ENCODE measurements at places on chromosomes 2 and 18.

- DNase-seq = no peak
Measured at GRCh38 chr2:70002241-70002899, 40.9 kb upstream of the ASPRV1 start.

- no peak for DNase-seq
Measured at GRCh38 chr2:163558251-163559021, 177.4 kb downstream of the FIGN start.

DNA sequence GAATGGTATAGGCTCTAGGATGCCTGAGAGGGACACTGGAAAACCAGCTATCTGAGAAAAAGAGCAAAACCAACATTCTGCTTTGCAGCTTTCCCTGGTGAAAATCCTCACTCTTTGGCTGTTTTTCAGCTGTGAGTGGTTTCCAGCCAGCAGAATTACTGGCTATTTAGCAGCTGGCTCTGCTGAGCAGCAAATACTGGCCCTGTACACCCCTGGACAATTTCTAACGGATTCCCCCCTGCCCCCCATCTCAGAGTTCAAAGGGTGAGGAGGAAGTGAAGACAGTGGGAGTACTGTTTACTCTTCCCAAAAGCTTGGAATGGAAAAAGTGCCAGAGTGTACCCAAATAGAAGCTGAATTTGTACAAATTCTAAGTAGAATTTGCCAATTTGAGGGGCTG, 26.1 kb upstream of the IMP4 start:
- no peak for DNase-seq

GRCh38 chr2:48849770-48850169, 94.2 kb upstream of the LHCGR start:
- no peak for DNase-seq

- DNase-seq = no peak
Measured at GRCh38 chr2:218271865-218272530, 1.7 kb downstream of the PNKD start.

DNA sequence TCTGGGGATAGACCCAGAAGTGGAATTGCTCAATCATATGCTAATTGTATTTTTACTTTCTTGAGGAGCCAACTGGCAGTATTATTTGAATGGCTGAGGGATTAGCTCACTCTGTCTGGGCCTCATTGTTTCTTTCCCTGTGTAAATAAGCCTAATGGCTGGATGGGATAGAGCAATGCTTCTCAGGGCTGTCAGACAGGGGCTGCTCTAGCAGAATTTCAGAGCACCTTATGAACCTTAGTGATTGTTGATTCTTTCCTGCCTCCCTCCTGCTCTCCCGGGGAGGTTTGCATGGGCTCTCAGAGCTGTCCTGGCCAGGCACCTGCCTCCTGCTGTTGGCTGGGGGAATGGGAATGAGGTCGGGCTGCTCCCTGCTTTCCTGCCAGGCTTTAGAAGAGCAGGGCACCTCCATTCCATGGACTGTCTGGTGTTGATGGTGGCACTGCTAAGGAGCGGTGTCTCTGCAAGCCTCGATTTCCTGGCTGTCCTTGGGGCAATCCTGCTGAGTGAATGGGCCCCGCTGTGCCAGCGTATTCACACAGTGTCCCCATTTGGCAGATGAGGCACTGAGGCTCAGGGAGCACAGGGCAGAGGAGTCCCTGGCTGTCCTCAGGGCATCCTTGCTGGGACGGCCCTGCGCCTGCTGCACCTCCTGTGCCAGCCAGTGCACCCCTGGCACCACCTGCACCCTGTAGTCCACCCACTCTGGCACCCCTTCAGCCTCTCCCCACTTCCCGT, 468.2 kb upstream of the HS6ST1 start:
- peak; percentile 50 for DNase-seq

GRCh38 chr2:45401431-45401922, 209.6 kb downstream of the SRBD1 start:
- no peak for DNase-seq

DNA sequence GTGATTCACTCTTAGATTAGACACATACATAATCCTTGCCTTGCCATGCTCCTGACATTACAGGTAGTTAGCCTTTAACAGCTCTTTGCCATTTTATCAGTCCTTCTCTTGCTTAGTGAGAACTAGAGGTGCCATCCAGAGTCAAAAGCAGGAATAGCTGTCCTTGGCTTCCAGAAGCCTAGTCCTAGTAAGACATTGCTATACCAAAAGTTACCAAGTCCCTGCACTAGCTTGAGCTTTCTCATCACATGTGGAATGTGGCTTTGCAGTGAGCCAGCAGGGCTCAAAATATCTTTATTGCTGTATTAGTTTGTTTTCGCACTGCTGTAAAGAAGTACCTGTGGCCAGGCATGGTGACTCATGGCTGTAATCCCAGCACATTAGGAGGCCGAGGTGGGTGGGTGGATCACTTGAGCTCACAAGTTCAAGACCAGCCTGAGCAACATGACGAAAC, 104.7 kb upstream of the NOSTRIN start:
- no peak for DNase-seq

- no peak for DNase-seq
Measured at GRCh38 chr2:40625849-40626248, 174.0 kb upstream of the SLC8A1 start.

GRCh38 chr18:78619854-78620253, 359.8 kb upstream of the SALL3 start:
- DNase-seq = no peak

DNA sequence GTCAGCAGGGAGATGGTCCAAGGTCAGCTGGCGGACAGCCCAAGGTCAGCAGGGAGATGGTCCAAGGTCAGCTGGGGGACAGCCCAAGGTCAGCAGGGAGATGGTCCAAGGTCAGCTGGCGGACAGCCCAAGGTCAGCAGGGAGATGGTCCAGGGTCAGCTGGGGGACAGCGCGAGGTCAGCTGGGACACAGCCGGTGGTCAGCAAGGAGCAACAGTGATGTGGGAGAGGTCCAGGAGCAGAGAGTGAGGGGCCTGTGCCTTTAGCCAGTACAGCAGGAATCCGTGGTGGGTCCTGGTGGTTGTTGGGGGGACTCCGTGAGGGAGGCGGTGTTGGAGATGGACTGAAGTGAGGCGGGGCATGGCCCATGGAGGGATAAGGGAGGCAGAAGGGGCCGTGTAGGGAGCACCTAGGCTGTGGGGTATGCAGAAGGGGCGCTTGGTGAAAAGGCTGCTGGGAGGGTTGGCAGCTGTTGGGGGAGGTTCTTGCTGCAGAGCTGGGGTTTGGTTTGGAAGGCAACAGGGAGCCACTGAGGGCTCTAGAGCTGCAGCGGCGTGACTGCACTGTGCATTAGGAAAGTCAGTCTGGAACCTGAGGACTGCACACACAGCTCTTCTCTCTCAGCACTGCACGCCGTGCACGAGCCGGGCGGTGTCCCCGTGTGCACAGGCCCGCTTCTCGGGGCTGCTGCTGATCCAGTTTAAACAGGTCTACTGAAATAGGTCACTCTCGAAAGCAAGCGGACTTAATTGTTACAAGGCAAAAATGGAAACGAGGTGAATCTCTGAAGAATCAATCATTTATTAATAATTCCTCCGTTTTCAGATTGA, 76.2 kb upstream of the HDAC4 start:
- no peak for DNase-seq

DNA sequence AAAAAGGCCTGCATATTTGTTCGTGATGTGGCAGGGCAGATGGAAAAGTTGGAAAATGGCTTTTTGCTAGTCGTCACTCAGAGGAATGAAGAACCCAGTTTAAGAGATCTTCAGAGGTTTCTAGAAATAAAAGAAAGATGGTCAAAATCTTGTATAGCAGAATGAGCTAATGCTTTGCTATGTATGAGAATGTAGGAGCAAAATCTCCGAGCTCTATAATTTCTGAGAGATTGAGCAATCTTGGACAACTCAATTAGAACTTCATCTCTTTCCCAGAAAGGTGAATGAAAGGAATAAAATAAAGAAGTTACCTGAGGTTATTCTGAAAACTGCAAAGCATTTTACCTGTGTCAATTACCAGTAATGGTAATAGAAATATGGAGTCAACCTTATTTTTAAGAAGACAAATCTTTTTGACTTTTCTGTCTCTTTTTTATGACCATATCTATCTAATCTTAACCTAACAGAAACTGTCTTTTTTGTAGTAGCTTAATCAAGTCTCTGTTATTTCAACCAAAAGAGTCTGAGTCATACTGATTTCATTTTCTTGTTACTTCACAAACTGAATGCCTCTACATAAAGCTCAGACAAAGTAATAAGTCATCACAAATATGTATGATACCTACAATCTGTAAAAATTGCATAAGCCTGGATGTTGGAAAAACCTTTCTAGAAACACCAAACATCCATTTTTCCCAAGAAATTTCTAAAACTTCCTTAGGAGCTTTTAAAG, 32.5 kb downstream of the CCDC68 start:
- no peak for DNase-seq

DNA sequence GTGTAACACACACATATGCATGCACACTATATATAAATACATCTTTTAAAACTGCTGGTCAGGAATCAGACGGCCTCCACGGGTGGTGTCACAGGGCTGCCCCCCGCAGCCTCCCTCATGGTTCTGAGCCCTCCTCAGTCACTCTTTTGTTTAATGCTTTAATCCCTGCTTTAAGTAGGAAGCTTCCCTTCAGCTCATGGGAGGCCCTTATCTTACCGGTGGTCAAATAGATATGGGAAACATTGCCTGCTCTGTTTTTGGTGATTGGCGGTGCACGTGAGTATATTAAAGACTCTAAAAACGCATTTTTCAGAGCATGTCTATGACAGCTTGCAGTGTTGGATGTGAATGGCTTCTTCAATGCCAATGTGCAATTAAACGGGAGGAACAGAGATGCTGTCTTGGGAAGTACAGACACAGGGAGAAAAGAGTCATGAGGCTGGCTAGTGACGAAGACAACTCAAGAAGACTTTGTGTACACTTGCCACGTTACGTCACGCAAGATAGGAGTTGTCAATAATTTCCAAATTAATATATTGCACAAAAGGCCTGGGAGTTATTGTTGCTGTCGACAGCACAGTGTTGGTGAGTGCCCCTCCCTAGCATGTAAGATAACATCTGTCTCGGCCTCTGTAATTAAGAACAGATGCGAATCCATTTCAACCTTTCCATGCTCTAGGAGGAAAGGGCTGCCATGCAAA, 23.3 kb downstream of the GNLY start:
- no peak for DNase-seq

DNA sequence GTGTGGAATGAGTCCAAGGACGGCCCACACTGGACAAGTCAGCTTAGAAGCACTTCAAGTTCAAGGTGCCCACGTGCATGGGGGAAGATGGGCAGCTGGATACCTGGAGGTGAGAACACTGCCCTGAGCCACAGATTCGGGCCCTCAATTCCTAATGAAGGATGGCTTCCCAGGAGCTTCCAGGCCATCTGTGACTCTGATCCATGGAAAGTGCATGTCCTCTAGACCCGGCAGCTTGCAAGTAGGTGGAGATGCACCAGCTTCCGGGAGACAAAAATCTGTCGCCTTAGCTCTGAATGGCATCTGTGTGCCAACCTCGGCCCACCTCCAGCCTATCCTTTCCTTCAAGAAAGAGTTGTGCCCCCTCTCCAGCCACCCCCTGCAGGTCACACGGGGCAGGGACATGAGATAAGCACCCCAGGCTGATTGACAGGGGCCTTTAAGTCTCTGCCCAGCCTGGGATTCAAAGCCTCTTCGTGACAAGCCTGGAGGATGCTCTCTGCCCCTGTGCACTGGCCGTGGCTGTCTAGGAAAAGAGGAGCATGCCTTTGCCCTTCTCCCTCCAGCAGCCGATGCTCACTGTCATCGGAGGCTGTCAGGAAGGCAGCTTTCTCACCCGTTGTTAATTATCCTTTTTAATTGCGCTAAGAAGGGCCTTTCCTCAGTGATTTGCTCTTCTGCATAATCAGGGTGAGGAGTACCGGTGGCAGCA, 65.5 kb downstream of the BIN1 start:
- no peak for DNase-seq

DNA sequence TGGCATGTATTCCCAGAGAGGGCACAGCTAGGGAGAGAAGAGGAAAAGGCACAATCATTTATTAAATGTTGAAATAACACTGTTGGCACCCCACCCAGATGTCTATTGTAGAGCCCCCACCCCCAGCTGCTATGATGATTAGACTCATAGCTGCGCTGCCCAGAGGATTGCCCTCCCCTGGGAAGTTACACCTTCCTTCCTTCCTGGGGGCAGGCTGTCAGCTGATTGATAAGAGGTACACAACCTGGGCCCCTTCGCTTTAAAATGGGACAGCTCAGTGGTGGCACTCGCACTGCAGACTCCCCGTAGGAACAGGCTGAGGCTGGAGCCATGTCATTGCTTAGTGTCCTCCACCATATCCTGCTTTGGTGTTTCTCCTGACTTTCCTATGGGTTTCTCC, 18.1 kb downstream of the TEX51 start:
- DNase-seq = no peak

GRCh38 chr18:22031611-22032010, 137.8 kb upstream of the GATA6 start:
- no peak for DNase-seq

DNA sequence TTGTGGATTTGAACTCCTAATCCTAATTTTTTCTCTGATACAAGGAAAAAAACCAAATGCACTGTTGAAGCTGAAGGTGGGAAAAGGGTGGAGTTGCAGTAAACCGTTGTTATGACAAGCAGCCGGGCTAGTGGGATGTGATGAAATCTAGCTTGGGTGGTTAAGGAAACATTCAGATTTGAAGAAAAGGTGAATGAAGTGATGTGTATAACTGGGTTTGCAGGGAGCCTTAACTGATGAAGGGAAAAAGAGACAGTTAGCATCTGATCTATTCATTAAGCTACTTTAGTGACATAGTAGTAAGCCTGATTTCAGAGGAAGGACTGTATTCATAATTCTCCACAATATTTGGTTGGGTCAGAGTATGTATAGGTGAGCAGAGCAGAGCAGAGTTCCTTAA, 3.5 kb downstream of the EML6 start:
- no peak for DNase-seq

DNA sequence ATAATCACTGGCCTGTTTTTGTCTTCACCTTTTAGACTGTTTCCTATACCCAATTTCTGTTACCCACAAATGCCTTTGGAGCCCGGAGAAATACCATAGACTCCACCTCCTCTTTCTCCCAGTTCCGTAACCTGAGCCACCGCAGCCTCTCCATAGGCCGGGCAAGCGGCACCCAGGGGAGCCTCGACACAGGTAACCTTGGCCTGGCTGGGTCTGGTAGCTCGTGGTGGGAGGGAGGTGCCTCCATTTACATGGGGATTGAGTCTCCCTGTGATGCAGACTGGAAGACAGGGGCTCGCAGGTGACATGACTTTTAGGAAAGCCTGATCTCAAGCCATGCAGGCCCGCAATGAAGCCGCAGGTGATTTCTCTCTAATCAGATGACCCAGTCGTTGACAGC, 100.6 kb downstream of the CABLES1 start:
- peak; percentile 35 for DNase-seq

All from NCI-H526 (cell line).